ENCODE measurements at places on chromosomes 11 and 22. TPM values are rescaled to one million over a fixed set of nuclear protein-coding genes. Genes with fewer than 3 reads are reported as not detected.

Gene OR56A3
- not detected for total RNA-seq

Gene RCN1
- total RNA-seq: 230 TPM

Gene ARL14EP
- total RNA-seq: 13.0 TPM

Gene PATL1
- total RNA-seq: 33.9 TPM

Gene MMP12
- 5.6 TPM for total RNA-seq

Gene ELFN2
- 0.66 TPM for total RNA-seq

Gene NLRP14
- not detected for total RNA-seq

Gene CTSF
- total RNA-seq: 19.0 TPM

Gene C11orf58
- 151 TPM for total RNA-seq

Gene OR56B4
- not detected for total RNA-seq

Gene BTG4
- not detected for total RNA-seq

Gene OTOG
- total RNA-seq: not detected

Gene ART1
- not detected for total RNA-seq

Gene P4HA3
- total RNA-seq: 8.8 TPM

Gene TRIM51
- not detected for total RNA-seq

Gene CATSPER1
- 0.14 TPM for total RNA-seq

Gene BRSK2
- total RNA-seq: not detected

Gene TMEM151A
- total RNA-seq: 0.88 TPM

Gene TRIM49
- total RNA-seq: not detected

Gene MTA2
- 82.7 TPM for total RNA-seq

Gene PRRG4
- total RNA-seq: not detected

Gene DRD4
- 0.22 TPM for total RNA-seq

Gene HEPHL1
- 4.4 TPM for total RNA-seq

Gene ANGPTL5
- total RNA-seq: not detected

Gene VWCE
- total RNA-seq: 1.1 TPM

Gene OR52A1
- not detected for total RNA-seq

Gene PRAME
- total RNA-seq: 0.14 TPM
